ENCODE measurements at places on chromosomes 4 and X.

- DNase-seq, result peak; percentile 41
These were observed 76.0 kb downstream of the SPIN4 start for GRCh38 chrX:63275127-63275526.

- DNase-seq, result no peak
These were observed 9.2 kb upstream of the RNF150 start for GRCh38 chr4:141142423-141142822.

GRCh38 chr4:37763831-37764230, 62.7 kb upstream of the PGM2 start:
- DNase-seq, result no peak

- DNase-seq, result no peak
These were observed 32.9 kb upstream of the GRID2 start for GRCh38 chr4:92270908-92271307.

GRCh38 chrX:109728173-109728535, 4.9 kb downstream of the ACSL4 start:
- DNase-seq, result no peak

- no peak for DNase-seq
These were observed 3.2 kb downstream of the RPS6KA3 start for GRCh38 chrX:20263474-20263873.

DNA sequence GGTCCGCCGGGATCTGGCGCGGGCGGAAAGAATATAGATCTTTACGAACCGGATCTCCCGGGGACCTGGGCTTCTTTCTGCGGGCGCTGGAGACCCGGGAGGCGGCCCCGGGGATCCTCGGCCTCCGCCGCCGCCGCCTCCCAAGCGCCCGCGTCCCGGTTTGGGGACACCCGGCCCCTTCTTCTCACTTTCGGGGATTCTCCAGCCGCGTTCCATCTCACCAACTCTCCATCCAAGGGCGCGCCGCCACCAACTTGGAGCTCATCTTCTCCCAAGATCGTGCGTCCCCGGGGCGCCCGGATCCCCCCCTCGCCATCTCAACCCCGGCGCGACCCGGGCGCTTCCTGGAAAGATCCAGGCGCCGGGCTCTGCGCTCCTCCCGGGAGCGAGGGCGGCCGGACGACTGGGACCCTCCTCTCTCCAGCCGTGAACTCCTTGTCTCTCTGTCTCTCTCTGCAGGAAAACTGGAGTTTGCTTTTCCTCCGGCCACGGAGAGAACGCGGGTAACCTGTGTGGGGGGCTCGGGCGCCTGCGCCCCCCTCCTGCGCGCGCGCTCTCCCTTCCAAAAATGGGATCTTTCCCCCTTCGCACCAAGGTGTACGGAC, 482 bp upstream of the SHOX start:
- DNase-seq, result no peak

- DNase-seq, result no peak
These were observed 3.2 kb downstream of the UNC5C start for GRCh38 chr4:95545546-95545945.

GRCh38 chrX:136246201-136246600, 5.0 kb downstream of the MAP7D3 start:
- no peak for DNase-seq

- DNase-seq, result no peak
These were observed 43.8 kb downstream of the TNIP2 start for GRCh38 chr4:2712261-2712842.

DNA sequence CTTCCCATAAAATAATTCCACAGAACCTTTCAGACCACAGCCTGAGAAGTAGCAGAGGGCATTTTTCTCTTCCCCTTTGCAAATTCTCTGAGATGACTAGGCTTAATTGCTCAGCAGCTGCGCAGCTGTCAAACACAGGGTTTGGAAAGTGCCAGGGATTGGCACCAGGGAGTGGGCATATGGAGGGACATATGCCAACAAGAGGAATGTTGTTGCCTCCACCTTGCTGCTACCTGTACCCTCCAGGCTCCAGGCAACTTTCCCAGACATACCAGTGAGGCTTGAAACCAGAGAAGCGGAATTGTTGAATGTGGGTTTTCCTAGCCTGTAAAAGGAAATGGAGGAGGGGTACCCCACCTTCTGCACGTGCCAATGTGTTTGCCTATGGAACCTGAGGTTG, 256.2 kb upstream of the GPR101 start:
- no peak for DNase-seq

GRCh38 chr4:6806924-6807626, 24.5 kb downstream of the KIAA0232 start:
- no peak for DNase-seq

DNA sequence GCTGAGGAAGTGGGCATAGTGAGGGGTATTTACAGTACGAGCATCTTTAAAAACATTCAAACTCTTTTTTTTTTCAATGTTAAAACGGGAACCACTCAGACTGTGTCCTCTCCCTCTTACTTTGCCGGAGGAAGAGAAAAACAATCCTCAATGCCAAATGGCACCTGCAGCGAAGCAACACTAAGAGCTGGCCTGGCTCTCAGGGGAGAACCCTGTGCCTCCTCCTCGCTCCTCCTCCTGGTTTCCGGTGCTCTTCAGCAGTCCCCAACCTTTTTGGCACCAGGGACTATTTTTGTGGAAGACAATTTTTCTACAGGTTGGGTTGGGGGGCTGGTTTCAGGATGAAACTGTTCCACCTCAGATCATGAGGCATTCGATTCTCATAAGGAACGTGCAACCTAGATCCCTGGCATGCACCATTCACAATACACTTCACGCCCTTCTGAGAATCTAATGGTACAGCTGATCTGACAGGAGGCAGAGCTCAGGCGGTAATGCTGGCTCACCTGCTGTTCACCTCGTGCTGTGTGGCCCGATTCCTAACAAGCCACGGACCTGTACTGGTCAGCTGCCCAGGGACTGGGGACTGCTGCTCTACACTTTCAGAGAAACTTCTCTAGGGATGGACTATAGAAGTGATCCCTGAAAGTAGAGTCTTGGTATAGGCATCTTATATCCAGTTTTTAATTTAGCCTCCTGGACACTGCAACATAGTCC, 404.1 kb downstream of the RAPGEF2 start:
- DNase-seq, result no peak

DNA sequence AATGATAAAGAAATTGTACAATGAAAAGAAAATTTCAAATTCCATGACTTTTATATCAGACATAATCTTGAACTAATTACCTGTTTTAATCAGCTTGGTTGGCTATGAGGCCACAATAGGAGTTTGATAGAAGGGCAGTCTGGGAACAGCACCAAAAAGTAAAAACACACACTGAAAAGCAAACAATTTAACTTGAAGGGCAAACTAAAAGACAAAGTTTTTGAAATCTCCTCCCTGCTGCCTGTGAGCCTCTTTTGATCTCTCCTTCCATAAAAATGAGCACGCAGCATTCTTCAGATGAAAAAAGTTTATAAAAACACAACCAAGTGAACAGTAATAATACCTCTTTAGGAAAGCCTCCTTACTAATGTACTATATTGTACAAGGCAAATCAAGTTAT, 8.1 kb downstream of the ODAM start:
- DNase-seq, result no peak

DNA sequence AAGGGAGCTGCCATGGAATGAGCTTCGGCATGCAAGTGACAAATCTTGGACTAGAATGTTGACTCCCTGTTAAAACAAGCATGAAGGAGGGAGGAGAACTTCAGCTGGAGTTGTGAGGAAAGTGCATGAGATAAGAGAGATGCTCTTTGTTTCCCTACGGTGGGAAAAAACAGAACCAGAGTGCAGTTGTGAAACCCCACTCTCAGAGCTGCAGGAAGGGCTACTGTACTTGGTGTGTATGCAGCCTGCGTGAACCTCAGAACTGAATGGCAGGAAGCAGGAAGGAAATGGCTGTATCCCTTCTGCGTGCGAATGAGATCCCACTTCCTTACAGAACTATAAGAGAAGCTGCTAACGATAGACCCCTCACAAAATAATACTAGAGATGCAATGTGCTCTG, 57.2 kb downstream of the EGF start:
- no peak for DNase-seq

DNA sequence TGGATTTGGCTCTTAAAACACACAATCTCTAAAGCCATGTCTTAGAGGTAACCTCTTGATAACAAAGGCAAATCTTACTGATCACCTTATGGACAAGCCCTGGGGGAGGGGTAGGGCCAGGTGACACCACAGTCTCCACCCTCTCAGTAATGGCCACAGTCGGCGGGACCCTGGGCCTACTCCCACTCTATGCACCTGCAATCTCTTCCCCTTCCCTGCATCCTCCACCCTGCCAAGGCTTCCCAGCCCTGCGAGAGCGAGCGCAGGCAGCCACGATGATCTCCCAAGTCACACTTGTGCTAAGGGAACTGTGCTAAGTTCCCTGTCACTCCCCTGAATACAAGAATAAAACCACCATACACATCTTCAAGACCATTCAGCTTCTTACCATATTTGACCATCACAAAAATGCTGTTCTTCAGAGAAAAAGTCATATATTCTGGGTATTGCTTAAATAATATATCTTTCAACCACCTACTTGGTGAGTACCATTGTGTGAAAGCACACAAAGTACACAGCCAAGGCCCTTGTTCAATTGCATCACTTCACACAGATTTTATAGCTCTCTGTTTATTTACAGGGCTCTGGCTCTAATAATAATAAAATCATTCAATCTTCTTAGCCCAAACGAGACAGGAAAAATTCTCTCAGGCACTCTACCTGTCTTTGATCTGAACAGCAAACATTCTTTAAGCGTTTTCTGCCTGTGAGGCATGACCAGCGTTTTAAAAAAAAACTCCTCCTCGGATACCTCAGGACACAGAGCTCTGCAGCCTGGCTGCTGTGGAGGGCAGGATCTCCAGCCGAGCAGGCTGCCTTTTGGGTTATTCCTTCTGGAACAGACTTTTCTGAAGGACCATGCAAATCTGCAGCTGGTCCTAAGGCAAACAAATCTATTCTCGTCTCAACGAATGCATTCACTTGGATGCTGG, 115.7 kb upstream of the MAP3K15 start:
- no peak for DNase-seq
